ENCODE measurements at places on chromosomes 3 and 15.

DNA sequence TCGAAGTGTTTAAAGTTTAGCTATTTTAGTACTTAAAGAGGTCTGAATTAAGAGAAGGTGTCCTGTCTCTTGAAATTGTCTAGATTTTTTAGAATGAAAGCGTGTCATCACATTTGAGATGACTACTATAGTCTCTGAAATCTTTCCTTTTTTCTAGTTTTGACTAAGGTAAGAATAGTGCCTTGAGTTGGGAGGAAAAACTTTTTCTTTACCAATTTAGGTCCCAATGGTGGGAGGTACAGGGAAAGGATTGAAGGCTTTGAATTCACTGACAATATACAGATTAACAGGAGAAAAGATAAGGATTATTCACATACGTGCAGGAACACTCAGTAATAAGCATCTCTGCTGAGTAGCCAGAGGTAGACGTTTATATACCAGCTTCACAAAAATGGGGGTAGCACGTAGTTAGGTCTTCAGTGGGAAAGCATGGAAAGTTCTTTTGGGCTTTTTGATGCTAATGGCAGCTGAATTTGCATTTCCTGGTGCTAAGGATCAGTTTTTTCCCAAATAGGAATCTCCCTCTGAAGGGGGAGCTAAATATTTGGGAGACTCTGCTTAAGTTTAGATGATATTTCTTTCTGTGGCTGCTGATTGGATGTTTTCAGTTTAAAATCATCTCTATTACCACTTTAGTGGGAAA lies 88.1 kb downstream of the VPS8 start:
- DNase-seq, result no peak

DNA sequence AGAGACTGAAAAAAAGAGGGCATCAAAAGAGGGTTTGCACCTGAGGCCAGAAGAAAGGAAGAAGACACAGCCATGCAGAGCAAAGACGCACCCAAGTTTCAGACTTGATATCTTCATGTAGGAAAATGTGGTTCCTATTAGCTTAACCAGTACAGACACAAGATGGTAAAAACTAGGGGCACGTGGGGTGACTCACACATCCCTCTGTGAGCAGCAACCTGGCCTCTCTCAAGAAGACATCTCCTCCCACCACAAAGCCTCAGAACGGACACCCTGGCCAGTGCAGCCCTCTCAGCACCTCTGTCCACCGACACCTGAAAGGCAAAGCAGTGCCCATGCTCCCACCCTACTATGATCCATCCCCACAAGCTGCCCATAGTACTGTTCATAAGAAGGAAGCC lies 33.3 kb downstream of the GLB1 start:
- peak; percentile 3 for DNase-seq

GRCh38 chr3:124529826-124530571 lies 200.3 kb upstream of the UMPS start:
- no peak for DNase-seq

GRCh38 chr3:119663885-119664284 lies 3.5 kb upstream of the POPDC2 start:
- DNase-seq, result no peak

- DNase-seq, result no peak
Measured at GRCh38 chr3:143036557-143036956, 35.2 kb downstream of the U2SURP start.

GRCh38 chr15:85839643-85840042 lies 44.9 kb upstream of the KLHL25 start:
- DNase-seq, result no peak

- DNase-seq, result no peak
Measured at GRCh38 chr3:184419171-184419570, 39.3 kb downstream of the CHRD start.

DNA sequence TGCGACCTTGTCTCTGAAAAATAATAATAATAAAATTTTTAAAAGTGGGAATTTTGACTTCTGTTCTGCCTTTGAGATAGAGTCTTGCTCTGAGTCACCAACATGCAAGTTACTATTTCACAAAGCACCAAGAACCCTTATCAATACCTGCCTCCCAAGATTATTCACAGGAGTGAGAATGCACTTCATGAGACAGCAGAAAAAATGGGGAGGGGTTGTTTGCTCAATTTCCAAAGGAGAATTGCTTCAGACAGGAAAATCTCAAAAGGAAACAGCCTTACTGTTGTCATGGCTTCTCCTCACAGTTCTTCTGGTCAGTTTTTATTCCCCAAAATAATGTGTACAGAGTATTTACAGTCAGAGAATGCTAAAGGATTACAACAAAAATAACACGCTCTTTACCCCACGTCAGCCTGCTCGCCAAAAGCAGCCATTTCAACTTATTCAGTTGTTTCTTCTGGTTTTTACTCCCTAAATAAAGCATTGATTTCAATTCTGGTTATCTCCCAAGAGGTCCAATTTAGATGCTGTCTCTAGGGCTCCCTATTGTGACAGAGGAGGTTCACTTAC lies 89.0 kb downstream of the PPCDC start:
- no peak for DNase-seq

DNA sequence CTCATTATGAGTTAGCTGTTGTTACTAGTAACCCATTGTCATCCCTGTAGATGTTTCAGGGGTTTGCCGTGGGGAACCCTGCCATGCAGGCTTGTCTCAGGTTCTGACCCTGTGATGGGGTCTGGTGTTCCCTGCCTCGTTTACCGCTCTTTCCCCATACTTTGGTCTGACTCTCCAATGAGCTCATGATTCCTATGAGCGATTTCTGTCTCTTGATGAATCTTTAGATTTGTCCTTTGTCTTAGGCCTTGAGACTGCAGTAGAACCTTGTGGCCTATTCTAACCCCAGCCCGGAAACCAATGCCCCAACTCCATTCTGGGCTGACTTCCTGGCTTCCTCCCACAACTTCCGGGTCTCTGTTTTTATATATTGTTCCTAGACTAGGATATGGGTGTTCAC lies 11.3 kb upstream of the IQGAP1 start:
- no peak for DNase-seq

DNA sequence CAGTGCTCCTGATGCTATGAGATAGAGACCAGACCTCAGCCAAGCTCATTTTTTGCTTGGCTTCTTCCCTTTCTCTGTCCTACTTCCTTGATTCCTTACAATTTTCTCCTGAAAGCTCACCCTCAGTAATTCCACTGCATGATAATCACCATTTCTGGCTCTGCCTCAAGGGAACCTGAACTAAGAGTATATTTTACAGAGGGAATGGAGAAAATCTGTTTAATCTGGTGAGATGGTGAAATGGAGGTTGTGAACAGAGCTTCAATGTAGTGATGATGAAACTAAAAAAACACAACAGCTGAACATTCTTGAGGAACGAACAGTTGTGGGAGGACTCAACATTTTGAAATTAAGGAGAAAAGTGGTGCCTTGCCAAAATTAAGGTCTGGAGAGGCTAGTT lies 16.3 kb downstream of the HHLA2 start:
- DNase-seq, result peak; percentile 23

GRCh38 chr3:8741581-8742261 lies 8.1 kb downstream of the CAV3 start:
- DNase-seq, result no peak

DNA sequence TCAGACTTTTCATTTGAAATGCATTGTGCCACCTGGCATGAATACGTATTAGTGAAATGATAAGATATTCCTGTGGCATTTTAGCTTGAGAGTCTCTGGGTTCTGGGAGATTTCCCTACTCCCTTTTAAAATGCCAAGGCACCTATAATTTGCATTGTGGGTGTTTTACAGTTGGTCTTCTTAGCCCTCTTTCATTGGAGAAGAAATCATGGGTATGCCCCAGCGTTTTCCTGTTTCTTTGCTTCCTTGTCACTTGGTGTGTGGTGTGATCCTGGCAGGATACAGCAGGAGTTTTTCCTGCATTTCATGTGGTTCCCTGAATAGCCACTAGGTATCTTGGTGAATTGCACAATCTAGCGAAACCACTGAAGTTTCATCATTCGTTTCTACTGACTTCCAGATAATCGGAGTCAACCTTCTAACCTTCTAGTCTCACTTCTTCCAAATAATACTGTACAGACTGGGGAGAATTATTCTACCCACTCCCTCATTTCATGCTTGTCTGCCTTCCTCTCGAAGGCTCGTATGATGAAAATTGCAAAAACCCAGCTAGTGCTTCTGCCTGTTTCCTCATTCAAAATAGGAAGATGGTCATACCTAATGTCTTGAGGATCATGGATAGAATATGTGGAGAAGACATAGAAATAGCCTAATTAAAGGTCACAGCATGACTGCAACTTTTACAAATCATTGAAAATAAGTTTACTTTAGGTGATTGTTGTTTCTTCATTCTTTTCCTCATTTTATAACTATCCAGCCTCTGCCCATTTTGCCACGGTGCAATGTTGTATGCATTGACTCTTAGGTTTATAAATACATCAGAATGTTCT lies 2.6 kb downstream of the BHLHE40 start:
- DNase-seq, result peak; percentile 59

DNA sequence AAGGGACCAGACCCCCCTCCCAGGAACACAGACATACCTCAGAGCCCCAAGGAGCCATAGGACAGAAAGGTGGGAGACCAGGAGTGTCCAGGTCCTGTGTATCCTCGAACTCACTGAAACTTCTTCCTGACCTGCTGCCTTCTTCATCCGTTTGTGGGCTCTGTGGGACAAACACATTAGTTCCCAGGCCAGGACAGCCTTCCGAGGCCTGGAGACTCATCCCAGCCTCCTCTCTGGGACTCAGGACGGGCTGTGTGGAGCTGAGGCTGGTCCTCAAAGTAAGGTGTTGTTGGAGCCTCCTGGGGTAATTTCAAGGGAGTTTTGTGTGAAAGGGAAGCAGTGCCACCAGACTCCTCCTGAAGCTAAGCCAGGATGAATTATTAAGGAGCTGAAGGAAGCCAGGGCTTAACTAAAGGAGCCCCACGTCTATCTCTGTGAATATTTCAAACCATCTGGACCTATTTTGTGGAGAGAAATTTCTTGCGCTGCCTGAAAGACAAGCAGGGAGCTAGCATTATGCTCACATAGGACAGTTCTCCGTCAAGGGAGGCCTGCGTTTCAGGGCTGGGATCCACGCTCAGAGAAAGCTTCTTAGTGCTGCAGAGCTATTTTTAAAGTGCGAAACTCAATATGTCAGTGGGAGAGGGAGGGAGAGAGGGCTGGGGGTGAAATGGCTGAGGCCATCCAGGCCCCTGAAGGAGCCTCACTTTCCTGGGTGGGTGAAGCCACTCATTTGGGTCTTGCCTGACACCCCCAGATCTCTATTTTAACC lies 29.8 kb upstream of the PLA2G4E start:
- DNase-seq, result no peak

DNA sequence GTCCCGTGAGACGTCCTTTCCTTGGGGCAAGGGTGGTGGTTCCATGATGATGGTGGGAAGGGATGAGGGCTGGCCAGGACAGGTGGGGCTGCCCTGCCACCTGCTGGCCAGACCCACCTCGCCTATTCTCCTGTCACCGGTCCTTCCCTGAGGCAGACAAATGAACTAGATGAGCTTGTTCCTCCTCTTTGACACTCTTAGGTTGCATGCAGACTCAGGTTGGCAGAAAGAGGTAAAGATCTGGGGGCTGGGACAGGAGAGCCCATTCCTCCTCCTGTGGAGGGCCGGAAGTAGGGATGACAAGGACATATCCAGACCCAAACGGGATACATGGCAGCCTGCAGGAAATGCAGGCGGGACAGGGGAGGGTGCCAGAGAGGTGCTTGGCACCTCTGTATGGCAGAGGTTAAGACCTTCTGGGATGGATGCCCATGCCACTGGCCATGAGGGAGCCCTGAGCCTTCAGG lies 38.6 kb downstream of the ACSBG1 start:
- no peak for DNase-seq

- DNase-seq, result no peak
Measured at GRCh38 chr3:66394019-66394752, 106.6 kb downstream of the LRIG1 start.

GRCh38 chr15:77631745-77632533 lies 773 bp downstream of the LINGO1 start:
- DNase-seq, result no peak

DNA sequence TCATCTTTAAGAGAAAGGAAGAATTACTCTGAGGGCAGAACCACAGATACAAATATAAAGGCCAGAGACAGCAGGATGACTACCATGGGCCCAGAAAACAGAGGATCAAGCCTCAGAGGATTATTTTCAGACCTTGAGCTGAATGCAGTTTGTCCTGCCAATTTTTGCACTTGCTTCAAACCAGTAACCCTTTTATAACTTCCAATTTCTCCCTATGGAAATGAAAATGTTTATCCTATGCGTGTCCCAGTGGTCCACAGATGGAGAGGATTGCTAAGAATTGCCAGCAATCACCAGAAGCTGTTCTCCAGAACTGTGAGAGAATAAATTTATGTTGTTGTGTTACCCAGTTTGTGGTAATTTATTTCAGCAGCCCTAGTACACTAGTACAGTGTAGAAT lies 26.4 kb upstream of the MME start:
- DNase-seq, result no peak

GRCh38 chr3:168796339-168796738 lies 700.6 kb upstream of the GOLIM4 start:
- no peak for DNase-seq

DNA sequence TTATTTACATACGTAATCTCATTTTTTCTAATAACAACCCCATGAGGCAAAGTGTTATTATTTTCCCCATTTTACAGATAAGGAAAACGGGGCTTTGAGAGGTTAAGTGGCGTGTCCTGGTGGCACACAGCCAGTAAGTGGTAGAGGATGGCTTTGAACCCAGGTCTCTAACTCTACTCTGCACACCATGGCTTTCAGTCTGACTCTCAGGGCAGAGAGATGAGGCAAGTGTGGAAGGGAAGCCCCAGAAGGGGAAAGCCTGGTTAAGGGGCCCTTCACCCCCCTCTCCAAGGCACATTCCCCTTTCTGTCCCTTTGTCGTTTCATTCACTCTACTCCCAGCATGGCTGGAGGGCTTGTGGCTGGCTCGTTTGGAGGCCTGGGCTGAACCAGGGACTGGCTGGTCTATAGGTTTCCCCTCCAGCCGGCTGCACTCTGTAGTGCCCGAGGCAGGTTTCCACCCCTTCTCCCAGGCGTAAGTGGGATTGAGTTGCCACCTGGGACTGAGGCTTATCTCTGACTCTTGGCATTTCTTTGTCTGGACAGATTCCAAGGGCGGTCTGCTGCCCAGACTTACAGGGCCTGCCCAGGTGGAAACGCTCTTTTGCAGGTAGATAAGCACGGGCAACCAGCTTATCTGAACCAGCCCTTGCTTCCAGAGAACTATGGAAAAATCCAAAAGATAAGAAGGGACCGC lies 12.1 kb downstream of the SEMA4B start:
- no peak for DNase-seq
